ENCODE measurements at places on chromosomes 1 and 21.

- DNase-seq = no peak
Measured at GRCh38 chr1:24110642-24111261, 1.2 kb downstream of the MYOM3 start.

- DNase-seq = no peak
Measured at GRCh38 chr1:29650041-29650400, 413.7 kb downstream of the PTPRU start.

GRCh38 chr1:161834967-161835550 lies 68.9 kb downstream of the ATF6 start:
- DNase-seq = no peak

DNA sequence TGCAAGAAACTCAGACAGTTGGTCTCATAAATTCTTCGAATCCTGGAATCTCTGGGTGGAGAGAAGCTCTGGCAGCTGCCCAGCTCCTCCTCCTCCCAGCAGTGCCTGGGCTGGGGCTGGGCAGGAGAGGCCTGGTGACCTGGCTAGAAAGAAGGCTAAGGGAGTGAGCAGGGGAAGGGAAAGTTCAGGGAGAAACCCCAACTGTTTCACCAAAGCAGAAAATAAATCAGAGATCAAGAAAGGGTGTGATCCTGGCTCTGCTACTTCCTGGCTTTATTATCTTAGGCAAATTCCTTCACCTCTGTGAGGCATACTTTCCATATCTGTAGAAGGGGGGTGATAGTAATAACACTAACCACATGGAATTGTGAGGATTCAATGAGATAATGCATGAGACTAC lies 8.8 kb upstream of the COL16A1 start:
- DNase-seq = no peak

DNA sequence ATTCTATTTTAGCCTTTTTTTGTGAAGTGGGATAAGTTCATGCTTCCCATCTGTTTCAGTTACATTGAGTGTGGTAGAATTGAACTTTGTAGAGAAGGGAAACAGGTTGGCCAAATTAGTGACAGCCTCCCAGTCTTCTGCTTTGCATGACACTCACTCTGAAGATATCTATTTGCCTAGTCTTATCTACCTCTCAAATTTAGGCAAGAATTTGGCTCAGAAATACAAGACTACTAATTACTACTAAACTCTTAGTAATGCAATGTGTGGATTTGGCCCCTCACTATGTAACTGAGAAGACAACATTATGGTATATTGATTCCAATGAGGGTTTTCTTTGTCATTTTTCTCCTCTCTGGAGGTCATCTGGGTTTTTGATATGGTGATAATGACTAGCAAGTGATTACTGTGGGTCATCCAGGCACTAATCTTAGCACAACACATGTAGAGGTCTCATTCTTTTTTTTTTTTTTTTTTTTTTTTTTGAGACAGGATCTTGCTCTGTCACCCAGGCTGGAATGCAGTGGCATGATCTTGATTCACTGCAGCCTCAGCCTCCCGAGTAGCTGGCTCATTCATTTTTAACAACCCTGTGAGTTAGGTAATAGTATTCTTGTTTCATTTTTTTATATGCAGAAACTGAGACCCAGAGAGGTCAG lies 6.3 kb downstream of the FAM20B start:
- no peak for DNase-seq

Data from cortex of kidney (tissue), 1 donor.